Uterus (tissue), 4 donors: ENCODE measurements at places on chromosomes 3 and 15.

- DNase-seq: no peak
- H3K4me3 ChIP-seq: no peak overlapping the region
- H3K4me1 ChIP-seq: no peaks in the 10 kb centered on the region
- H3K27me3 ChIP-seq: no peaks in the 10 kb centered on the region
Measured at GRCh38 chr3:128236657-128237056, 83.4 kb downstream of the EEFSEC start.

DNA sequence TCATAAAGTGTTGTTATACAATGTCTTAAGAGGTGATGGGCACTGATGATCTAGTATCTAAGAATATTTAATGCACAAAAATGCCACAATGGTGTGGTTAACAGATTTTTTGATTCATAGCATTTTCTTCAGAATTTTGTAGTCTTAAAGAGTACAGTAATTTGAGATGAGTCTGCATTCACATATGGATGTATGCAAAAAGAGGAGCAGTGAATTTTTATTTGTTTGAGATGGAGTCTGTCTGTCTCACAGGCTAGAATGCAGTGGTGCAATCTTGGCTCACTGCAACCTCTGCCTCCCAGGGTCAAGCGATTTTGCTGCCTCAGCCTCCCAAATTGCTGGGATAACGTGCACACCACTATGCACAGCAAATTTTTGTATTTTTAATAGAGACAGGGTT, 110.5 kb downstream of the ZPLD1 start:
- H3K4me1 ChIP-seq: no peaks in the 10 kb centered on the region
- no peaks in the 10 kb centered on the region for H3K27me3 ChIP-seq
- DNase-seq: no peak
- H3K4me3 ChIP-seq: no peak overlapping the region
- no peak overlapping the region for H3K27ac ChIP-seq

DNA sequence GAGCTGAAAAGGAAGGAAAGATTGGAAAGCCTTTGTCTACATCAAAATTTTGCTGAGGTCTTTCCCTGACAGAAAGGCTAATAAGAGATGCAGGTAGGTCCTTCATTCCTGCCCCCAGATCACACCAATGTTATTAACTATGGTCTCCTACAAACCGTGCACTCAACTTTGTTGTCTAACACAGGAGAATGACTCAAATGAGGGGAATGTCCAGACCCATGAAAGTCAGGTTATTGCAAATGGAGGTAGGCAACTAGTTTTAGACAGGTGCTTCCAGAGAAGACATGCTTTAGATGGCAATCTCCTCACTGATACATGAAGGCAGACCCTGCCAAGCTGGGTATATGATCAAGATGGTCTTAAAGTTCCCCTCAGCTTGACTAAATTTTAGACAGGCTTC, 51.0 kb downstream of the NFKBIZ start:
- no peak overlapping the region for H3K4me3 ChIP-seq
- H3K36me3 ChIP-seq: no peaks in the 10 kb centered on the region
- no peaks in the 10 kb centered on the region for H3K4me1 ChIP-seq
- no peak for DNase-seq
- H3K27me3 ChIP-seq: no peaks in the 10 kb centered on the region
- H3K27ac ChIP-seq: no peak overlapping the region

DNA sequence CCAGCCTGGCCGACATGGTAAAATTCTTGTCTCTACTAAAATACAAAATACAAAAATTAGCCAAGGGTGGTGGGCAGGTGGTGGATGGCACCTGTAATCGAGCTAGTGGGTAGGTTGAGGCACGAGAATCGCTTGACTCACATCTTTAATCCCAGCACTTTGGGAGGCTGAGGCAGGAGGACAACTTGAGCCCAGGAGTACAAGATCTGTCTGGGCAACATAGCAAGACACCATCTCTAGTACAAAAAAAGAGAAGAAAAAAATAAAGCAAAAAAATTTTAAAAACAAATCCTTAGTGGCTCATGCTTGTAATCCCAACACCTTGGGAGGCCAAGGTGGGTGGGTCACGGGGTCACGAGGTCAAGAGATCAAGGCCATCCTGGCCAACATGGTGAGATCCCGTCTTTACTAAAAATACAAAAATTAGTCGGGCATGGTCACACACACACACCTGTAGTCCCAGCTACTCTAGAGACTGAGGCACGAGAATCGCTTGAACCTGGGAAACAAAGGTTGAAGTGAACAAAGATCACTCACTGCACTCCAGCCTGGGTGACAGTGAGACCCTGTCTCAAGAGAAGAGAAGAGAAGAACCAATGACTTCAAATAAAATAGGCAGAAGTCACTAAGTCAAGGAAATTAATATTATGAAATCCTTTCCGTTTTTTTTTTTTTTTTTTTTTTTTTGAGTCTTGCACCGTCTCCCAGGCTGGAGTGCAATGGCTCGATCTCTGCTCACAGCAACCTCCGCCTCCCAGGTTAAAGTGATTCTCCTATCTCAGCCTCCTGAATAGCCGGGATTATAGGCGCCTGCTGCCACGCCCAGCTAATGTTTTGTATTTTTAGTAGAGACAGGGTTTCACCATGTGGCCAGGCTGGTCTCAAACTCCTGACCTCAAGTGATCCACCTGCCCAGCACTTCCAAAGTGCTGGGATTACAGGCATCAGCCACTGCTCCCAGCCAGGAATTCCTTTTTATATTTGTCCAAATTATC, 4.9 kb downstream of the RHOA start:
- peak overlapping the region; percentile 50 for H3K27ac ChIP-seq
- no peaks in the 10 kb centered on the region for H3K36me3 ChIP-seq
- H3K4me3 ChIP-seq: no peak overlapping the region
- peaks cover 7% of the 10 kb centered on the region for H3K4me1 ChIP-seq

- no peaks in the 10 kb centered on the region for H3K27me3 ChIP-seq
- H3K27ac ChIP-seq: no peak overlapping the region
- no peaks in the 10 kb centered on the region for H3K36me3 ChIP-seq
Measured at GRCh38 chr15:99615460-99615859, 49.7 kb downstream of the MEF2A start.
